ENCODE measurements at places on chromosomes 2 and 18. TPM values are rescaled to one million over a fixed set of nuclear protein-coding genes. Genes with fewer than 3 reads are reported as not detected.

ASB18 gene
- polyA plus RNA-seq = not detected

ANKRD62 gene
- polyA plus RNA-seq = not detected

ELOA2 gene
- polyA plus RNA-seq = not detected

TUBA4B gene
- not detected for polyA plus RNA-seq

TMEM247 gene
- not detected for polyA plus RNA-seq

CDK15 gene
- not detected for polyA plus RNA-seq

COL4A4 gene
- 3.5 TPM for polyA plus RNA-seq

DIS3L2 gene
- polyA plus RNA-seq = 34.5 TPM

NIFK gene
- polyA plus RNA-seq = 10.1 TPM

CCBE1 gene
- not detected for polyA plus RNA-seq

MAB21L4 gene
- not detected for polyA plus RNA-seq

CCDC178 gene
- not detected for polyA plus RNA-seq

- no peaks in the 10 kb centered on the region for H3K27me3 ChIP-seq
- no peak for DNase-seq
- H3K27ac ChIP-seq = no peak overlapping the region
- no peaks in the 10 kb centered on the region for H3K36me3 ChIP-seq
- no peak overlapping the region for H3K4me3 ChIP-seq
Observed at GRCh38 chr2:226514895-226515294, 284.7 kb downstream of the IRS1 start.

DNA sequence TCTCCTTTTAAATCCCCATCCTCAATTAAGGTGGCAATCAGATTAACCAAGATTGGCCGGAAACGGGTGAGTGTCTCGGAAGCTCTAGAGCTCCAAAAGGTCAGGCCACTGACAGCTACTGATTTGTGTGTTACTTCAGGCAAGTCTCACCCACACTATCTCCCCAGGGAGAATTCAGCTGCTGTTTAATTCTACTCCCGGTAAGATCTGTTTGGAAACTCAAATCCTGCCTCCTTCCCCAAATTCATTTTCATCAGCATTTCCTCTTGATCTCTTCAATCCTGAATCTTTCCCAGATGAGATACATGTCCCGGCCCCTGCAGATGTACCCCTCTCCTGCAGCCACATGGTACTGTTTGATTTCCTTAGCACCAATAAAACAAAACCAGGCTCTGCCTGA is 34.9 kb downstream of the EFR3B start:
- DNase-seq = no peak
- H3K4me3 ChIP-seq = no peak overlapping the region
- peaks cover 4% of the 10 kb centered on the region for H3K27me3 ChIP-seq
- H3K4me1 ChIP-seq = no peaks in the 10 kb centered on the region
- H3K27ac ChIP-seq = no peak overlapping the region

GRCh38 chr2:206855585-206856433 is 83.5 kb upstream of the CPO start:
- H3K27me3 ChIP-seq = no peaks in the 10 kb centered on the region
- no peak overlapping the region for H3K4me3 ChIP-seq
- H3K4me1 ChIP-seq = no peaks in the 10 kb centered on the region
- no peaks in the 10 kb centered on the region for H3K36me3 ChIP-seq
- DNase-seq = no peak
- H3K27ac ChIP-seq = no peak overlapping the region

GRCh38 chr18:76953156-76953555 is 130.8 kb downstream of the ZNF236 start:
- DNase-seq = no peak
- H3K27me3 ChIP-seq = no peaks in the 10 kb centered on the region
- no peak overlapping the region for H3K27ac ChIP-seq
- no peak overlapping the region for H3K4me3 ChIP-seq
- H3K36me3 ChIP-seq = peaks cover 15% of the 10 kb centered on the region

DNA sequence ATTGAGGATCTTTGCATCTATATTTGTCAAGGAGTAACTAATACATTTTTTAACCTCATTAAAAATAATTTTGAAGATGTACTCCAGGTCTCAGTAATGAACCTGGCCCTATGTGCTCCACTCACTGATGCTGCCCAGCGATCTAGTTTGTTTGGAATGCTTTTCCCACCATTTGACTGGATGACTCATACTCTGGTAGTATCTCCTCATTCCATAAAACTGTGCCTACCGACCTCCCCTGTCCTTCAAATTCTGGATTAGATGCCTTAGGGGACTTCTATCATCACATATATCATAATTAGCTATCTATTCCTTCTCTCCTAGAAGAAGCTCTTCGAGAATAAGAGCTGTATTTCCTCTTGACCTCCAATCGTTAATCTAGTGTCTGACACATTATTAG is 83.8 kb downstream of the FAM117B start:
- no peaks in the 10 kb centered on the region for H3K36me3 ChIP-seq
- no peaks in the 10 kb centered on the region for H3K27me3 ChIP-seq
- no peak overlapping the region for H3K4me3 ChIP-seq
- peaks cover 20% of the 10 kb centered on the region for H3K4me1 ChIP-seq
- H3K27ac ChIP-seq = no peak overlapping the region

GRCh38 chr18:50042611-50043010 is 152.3 kb downstream of the MYO5B start:
- no peak for DNase-seq
- no peaks in the 10 kb centered on the region for H3K27me3 ChIP-seq
- H3K36me3 ChIP-seq = no peaks in the 10 kb centered on the region
- H3K27ac ChIP-seq = no peak overlapping the region

GRCh38 chr2:107984707-107985106 is 1.6 kb upstream of the SLC5A7 start:
- H3K27ac ChIP-seq = no peak overlapping the region
- H3K27me3 ChIP-seq = peaks cover 3% of the 10 kb centered on the region
- H3K36me3 ChIP-seq = no peaks in the 10 kb centered on the region
- no peak for DNase-seq
- no peak overlapping the region for H3K4me3 ChIP-seq
- H3K4me1 ChIP-seq = no peaks in the 10 kb centered on the region

GRCh38 chr18:41170346-41170745 is 784.7 kb upstream of the PIK3C3 start:
- H3K27me3 ChIP-seq = no peaks in the 10 kb centered on the region
- H3K36me3 ChIP-seq = no peaks in the 10 kb centered on the region
- no peak overlapping the region for H3K27ac ChIP-seq
- no peak for DNase-seq
- no peaks in the 10 kb centered on the region for H3K4me1 ChIP-seq

GRCh38 chr2:181357979-181358378 is 99.2 kb upstream of the ITGA4 start:
- no peaks in the 10 kb centered on the region for H3K36me3 ChIP-seq
- DNase-seq = no peak
- no peak overlapping the region for H3K27ac ChIP-seq
- H3K4me1 ChIP-seq = peaks cover 2% of the 10 kb centered on the region

- H3K27me3 ChIP-seq = no peaks in the 10 kb centered on the region
- DNase-seq = no peak
- H3K4me1 ChIP-seq = no peaks in the 10 kb centered on the region
- no peak overlapping the region for H3K27ac ChIP-seq
- H3K4me3 ChIP-seq = no peak overlapping the region
- H3K36me3 ChIP-seq = no peaks in the 10 kb centered on the region
Observed at GRCh38 chr2:240277807-240278522, 137.5 kb upstream of the OTOS start.

DNA sequence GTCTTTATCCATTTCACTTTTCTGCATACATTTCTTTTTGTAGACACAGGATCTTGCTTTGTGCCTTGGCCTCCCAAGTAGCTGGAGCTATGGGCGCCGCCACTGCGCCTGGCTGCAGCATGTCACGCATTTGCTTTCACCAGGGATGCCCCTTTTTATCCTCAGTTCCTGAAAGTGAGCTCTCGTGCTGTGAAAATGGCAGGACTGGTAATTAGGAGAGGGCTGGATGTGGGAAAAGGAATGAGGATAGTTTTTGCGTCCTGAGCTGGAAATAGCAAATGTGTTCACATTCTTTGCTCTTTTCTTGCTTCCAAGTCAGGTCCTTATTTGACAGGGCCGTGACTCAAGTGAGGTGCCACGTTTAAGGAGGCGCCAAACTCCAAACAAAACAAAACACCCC is 104.6 kb downstream of the LDLRAD4 start:
- H3K27ac ChIP-seq = no peak overlapping the region
- no peak overlapping the region for H3K4me3 ChIP-seq
- no peaks in the 10 kb centered on the region for H3K27me3 ChIP-seq
- H3K36me3 ChIP-seq = no peaks in the 10 kb centered on the region

DNA sequence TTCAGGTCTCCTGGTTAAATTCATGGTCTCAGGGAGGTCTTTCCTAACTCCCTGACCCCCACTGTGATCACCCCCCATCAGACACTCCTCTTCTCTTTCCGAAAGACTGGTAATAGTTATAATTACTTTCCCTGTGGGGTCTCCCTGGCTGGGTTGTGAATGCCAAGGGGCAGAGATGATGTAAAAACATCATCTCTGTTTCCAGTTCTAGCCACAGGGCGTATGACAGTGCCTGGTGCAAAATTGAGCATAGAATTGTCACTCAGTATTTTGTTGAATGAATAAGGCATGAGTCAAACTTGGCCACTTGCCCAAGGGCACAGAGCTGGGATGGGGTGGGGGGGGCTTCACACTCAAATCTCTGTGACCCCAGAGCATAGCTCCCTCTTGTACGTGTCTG is 65.2 kb downstream of the LTBP1 start:
- H3K4me3 ChIP-seq = no peak overlapping the region
- no peaks in the 10 kb centered on the region for H3K4me1 ChIP-seq
- H3K36me3 ChIP-seq = no peaks in the 10 kb centered on the region
- H3K27ac ChIP-seq = no peak overlapping the region

- no peaks in the 10 kb centered on the region for H3K36me3 ChIP-seq
- H3K27ac ChIP-seq = no peak overlapping the region
- peaks cover 15% of the 10 kb centered on the region for H3K4me1 ChIP-seq
- no peaks in the 10 kb centered on the region for H3K27me3 ChIP-seq
Observed at GRCh38 chr18:9092665-9093064, 9.8 kb upstream of the NDUFV2 start.

- H3K4me3 ChIP-seq = no peak overlapping the region
- H3K27ac ChIP-seq = no peak overlapping the region
- H3K27me3 ChIP-seq = no peaks in the 10 kb centered on the region
- DNase-seq = no peak
- no peaks in the 10 kb centered on the region for H3K4me1 ChIP-seq
Observed at GRCh38 chr2:17429130-17429529, 89.1 kb downstream of the RAD51AP2 start.

GRCh38 chr2:187224989-187225388 is 223.1 kb downstream of the CALCRL start:
- DNase-seq = no peak
- no peak overlapping the region for H3K4me3 ChIP-seq
- no peak overlapping the region for H3K27ac ChIP-seq

DNA sequence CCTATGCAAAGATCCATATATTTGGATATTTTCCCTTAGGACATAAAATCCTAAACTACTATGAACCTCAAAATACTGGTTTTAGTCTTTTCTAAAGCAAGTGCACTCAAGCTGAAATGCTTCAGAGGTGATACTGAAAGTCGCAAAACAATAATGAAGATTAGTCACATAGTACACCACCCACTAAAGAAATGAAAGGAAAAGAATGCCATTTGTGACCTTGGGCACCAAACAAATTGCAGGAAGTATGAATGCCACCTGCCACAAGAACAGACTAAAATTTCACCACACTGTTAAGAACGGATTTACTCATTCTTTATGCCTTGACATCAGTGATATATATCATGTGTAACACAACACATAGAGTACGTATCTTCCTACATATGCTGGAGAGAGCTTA is 161.5 kb downstream of the ZNF521 start:
- H3K4me1 ChIP-seq = no peaks in the 10 kb centered on the region
- no peak for DNase-seq

- H3K27me3 ChIP-seq = no peaks in the 10 kb centered on the region
- H3K4me1 ChIP-seq = no peaks in the 10 kb centered on the region
- no peak overlapping the region for H3K27ac ChIP-seq
Observed at GRCh38 chr18:8242151-8242696, 367.0 kb upstream of the RAB12 start.

DNA sequence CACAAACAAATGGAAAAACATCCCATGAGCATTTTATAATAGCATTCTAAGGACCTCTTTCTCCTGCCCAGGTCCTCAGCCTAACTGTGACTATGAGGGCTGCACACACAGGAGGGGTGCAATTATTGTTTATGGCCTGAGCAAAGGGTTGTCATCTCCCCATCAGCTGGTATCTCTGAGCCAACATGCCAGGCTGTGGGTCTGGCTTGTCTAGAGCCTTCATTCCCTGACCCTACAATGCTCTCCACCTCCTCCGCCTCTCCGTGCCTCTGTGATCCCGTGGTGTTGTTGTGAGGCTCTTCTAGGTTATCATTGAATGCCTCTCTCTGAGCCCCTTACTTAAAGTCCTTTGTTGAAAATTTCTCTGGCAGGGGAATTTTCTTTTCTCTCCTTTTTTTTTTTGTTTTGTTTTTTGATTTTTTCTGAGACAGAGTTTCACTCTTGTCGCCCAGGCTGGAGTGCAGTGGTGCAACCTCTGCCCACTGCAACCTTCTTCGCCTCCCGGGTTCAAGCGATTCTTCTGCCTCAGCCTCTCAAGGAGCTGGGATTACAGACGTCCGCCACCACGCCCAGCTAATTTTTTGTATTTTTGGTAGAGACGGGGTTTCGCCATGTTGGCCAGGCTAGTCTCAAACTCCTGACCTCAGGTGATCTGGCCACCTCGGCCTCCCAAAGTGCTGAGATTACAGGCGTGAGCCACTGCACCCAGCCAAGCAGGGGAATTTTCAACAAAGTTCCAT is 126.4 kb downstream of the SMAD7 start:
- no peak overlapping the region for H3K27ac ChIP-seq
- no peak overlapping the region for H3K4me3 ChIP-seq
- no peaks in the 10 kb centered on the region for H3K27me3 ChIP-seq

DNA sequence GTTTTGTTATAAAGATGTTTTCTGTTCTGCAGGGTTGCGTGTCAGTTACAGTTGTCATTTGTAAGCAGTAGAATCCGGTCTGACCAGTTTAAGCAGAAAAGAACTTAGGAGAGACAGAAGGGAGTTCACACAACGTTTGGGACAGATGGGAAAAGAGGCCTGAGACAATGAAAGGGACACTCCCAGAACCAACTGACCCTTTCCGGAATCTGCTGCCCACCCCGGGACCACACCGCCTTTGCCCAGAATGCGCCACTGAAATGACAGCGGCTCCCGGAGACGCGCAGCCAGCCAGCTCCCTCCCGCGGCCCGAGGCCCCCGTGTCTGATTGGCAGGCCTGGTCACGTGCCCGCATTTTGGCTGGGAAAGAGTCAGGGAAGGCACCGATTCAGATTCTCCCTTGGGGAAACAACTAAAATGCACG is 244.6 kb downstream of the BCL2 start:
- no peaks in the 10 kb centered on the region for H3K36me3 ChIP-seq
- H3K4me1 ChIP-seq = peaks cover 14% of the 10 kb centered on the region
- H3K27ac ChIP-seq = no peak overlapping the region
- DNase-seq = peak; percentile 64

GRCh38 chr2:25885933-25886332 is 7.6 kb upstream of the ASXL2 start:
- H3K4me3 ChIP-seq = no peak overlapping the region
- DNase-seq = no peak
- H3K4me1 ChIP-seq = no peaks in the 10 kb centered on the region
- H3K27ac ChIP-seq = no peak overlapping the region
- no peaks in the 10 kb centered on the region for H3K36me3 ChIP-seq

- no peak overlapping the region for H3K27ac ChIP-seq
- no peaks in the 10 kb centered on the region for H3K4me1 ChIP-seq
- H3K36me3 ChIP-seq = no peaks in the 10 kb centered on the region
- no peak for DNase-seq
- no peaks in the 10 kb centered on the region for H3K27me3 ChIP-seq
Observed at GRCh38 chr2:226740039-226740648, 59.5 kb downstream of the IRS1 start.
